ENCODE measurements at places on chromosomes 16 and 17.

- no peak for DNase-seq
Observed at GRCh38 chr17:61427567-61427966, 24.7 kb upstream of the TBX4 start.

- no peak for DNase-seq
Observed at GRCh38 chr16:26802965-26803364, 263.8 kb upstream of the C16orf82 start.

DNA sequence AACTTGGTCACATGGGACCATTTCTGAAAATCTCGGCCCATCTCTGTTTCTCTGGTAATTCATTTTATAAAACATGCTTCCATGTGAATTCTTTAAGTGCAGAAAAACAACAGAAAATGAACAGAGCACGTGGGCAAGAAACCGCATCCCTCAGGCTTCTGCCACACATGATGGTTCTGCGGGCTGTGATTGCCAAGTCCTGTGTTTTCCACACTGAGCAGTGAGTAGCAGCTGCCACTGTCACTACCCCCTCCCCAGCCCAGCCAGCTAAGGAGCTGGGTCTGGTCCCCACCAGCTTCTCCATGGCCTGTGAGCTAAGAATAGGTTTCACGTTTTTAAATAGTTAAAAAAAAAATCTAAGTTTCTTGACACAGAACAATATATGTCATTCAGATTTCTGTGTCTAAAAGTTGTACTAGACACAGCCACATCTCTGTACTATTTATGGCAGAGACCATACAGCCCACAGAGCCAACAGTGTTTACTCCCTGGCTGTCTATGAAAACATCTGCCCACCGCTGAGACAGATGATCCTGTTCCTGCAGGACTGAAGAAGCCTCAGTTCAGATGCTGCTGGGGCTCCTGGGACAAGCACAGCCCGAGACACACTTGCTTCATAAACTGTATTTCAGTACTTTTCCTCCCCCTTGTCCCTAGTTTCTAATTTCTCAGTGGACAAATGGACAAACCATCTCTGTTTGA is 41.5 kb downstream of the USP22 start:
- DNase-seq = no peak

GRCh38 chr17:62713086-62713881 is 85.8 kb downstream of the MRC2 start:
- no peak for DNase-seq

DNA sequence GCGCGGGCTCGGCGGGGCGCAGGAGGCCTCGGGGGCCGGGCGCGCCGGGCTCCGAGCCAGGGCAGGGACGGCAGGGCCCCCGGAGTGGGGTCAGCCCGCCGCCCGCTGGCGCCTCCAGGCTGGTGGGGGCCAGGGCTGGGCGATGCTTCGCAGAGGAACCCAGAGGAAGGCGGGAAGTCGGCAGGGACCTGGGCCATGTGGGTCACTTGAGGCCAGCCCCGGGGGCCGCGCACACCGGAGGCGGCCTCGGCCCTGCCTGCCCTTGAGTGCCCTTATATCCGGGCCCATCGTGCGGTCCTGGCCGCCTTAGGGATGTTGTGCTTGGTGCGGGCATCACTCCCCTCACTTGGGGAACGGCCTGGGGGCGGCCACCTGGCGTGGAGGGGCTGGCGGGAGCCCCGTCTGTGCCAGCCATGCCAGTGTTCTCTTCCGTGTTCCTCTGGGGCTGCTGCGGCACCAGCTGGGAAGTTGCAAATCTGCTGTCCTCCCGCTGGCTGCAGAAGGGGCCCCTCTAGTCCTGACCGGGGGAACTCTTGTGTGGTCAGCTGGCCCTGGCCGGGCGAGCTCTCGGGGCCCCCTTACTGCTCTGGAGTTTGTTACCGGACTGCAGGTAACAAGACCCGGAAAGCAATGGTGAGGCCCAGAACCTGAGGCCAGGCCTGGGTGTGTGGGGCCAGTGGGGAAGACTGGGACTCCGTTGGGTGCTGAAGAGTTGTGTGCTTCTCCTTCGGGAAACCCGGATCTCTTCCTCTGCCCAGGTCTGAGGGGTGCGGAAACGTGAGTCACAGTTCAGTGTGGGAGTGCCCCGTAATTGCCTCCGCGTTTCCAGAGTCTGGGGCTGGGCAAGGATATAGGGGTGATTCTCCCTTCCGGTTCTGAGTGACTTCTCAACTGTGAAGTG is 849 bp downstream of the CAPN15 start:
- no peak for DNase-seq

- DNase-seq = no peak
Observed at GRCh38 chr17:48930435-48930873, 14.2 kb downstream of the SNF8 start.

DNA sequence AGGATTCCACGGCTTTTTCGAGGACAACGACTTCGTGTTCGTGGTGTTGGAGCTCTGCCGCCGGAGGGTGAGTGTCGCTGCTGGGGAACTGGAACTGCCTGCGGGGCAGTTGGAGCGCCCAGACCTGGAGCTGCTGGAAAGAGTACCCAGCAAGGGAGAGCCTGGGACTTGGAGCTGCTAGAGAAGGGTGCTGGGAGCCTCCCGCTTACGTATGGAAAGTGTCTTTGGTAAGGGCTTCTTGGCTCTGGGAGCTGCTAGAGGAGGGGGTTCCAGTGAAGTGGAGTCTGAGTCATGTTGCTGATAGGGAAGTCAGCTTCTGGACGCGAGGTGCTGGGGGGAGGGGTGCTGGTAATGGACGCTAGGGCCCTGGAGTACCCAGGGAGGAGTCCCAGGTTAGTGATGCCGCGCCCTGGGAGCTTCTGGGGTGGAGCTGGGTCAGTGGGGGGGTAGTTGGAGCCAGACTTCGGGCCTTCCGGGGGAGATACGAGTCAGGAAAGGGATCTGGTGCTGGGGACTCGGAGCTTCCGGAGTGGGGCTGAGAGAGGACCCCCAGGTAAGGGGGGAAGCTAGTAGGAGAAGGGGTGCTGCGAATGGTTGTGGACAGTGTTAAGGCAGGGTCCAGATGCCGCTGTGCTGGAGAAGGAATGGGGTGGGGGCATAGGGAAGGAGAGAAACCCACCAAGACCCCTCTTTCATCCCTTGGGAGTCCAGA is 741 bp downstream of the PLK1 start:
- DNase-seq = no peak

- DNase-seq = no peak
Observed at GRCh38 chr16:10080051-10080772, 102.0 kb downstream of the GRIN2A start.

DNA sequence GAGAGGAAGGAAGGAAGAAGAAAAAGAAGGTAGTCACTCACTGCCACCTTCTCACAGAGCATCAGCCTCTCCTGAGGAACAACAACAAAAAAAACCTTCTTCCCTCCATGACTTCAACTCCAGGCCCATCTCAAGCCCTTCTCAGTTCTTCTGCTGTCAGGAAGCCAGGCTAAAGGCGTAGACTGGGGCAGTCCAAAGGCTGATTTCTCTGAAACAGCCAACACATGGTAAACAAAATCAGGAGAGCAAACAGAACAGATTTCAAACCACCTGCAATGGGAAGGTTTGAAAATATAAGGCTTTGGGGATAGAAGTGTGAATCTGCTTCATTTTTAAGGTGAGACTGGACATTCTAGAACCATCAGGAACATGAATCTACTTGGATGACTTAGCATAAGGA is 157.3 kb upstream of the DNAH9 start:
- no peak for DNase-seq

- DNase-seq = no peak
Observed at GRCh38 chr16:4298761-4299522, 16.9 kb upstream of the GLIS2 start.

DNA sequence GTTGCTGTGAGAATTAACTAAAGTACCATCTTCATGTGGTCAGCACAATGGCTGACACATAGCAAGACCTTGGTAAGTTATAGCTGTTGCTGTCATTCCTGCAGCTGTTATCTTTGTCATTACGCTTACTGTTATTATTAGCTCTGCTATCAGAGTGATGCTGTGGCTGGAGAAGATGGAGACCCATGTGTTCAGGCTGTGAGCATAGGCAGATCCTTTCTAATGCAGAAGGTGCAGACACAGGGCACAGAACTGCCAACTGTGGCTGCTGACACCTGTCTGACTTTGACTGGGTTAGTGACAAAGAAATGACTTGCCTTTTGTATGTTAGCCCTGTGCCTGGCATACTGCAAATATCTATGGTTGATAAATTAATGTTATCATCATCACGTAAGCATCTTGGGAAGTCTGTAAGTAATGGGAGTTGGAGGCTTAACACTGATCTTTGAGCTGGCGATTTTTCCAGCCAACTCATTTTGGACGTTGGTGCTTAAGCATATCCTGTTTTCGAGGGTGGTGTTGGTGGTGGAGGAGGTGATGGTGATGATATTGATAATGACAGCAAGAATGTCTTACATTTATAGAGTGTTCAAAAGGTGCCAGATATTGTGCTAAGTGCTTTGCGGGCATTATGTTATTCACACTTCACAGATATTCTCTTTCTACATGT is 695.3 kb downstream of the WWOX start:
- DNase-seq = no peak

- no peak for DNase-seq
Observed at GRCh38 chr16:16075488-16076422, 126.3 kb downstream of the ABCC1 start.

DNA sequence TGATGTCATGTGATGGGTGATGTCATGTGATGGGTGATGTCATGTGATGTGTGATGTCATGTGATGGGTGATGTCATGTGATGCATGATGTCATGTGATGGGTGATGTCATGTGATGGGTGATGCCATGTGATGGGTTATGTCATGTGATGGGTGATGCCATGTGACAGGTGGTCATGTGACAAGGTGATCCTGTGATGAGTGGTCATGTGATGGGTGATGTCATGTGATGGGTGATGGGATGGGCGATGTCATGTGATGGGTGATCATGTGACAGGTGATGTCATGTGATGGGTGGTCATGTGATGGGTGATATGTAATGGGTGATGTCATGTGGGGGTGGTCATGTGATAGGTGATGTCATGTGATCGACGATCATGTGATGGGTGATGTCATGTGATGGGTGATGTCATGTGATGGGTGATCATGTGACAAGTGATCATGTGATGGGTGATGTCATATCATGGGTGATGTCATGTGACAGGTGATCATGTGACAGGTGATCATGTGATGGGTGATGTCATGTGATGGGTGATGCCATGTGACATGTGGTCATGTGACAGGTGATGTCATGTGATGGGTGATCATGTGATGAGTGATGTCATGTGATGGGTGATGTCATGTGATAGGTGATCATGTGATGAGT is 17.2 kb downstream of the CD300LB start:
- peak; percentile 37 for DNase-seq

GRCh38 chr17:17182598-17183136 is 23.5 kb downstream of the PLD6 start:
- DNase-seq = no peak

- no peak for DNase-seq
Observed at GRCh38 chr17:60535382-60536279, 9.6 kb upstream of the APPBP2 start.

DNA sequence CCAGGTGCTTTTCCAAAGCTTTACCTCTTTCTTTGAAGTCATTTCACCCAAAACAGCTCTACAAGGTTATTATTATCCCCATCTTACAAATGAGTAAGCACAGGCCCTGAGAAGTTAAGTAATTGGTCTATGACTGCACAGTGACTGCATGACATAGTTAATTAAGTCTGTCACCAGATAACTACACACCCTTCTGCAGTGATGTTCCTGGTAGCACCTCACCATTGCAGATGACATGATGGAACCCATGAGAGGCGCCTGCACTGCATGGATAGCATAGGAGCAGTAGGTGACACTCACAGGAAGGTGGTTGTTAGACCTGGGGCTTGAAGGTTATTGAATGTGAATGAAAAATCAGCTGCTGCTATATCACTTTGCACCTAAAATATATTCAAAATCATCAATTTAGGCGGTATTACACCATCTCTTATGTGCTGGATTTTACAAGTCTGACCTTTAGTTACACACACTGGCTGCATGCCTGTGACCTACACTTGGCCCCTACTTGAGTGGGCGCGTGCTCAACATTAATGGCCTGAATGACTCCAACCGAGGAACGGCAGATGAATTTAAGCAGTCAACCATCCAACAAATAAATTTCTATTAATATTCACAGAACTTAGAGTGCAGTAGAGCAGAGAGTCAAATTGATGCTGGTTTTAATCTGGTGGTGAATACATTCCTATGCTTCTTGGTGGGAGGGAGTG is 239.6 kb downstream of the CDH11 start:
- no peak for DNase-seq

- no peak for DNase-seq
Observed at GRCh38 chr16:86383488-86384262, 126.7 kb upstream of the FOXF1 start.

GRCh38 chr17:1012823-1013728 is 16.1 kb downstream of the TIMM22 start:
- no peak for DNase-seq

- DNase-seq = no peak
Observed at GRCh38 chr17:63997341-63998048, 656 bp upstream of the PRR29 start.

DNA sequence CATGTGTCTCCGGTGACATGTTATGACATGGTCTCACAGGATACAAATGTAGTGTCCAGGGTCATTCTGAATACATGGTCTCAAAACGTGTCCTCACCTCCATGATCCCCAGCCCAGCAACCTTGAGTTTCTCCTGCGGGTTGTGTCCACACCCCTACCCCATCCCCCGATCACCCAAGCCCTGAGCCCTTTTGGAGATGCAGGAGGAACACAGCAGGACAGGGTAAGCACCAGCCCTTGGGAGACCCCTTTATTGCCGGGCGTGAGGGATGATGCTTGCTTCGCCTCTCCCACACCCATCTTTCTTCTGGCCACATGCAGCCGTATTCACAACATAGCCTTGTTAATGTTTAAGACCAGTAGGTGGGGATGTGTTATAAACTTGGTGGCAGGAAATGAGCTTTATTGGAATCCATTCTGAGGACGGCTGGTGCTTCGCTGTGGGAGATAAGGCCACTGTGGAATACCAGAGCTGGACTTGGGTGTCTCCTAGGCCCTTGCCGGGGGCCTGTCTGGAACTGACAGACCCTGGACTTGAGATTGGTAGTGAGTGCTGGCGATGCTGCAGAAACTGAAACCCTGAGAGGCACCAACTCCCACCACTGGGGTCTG is 5.5 kb downstream of the TMEM132E start:
- no peak for DNase-seq

DNA sequence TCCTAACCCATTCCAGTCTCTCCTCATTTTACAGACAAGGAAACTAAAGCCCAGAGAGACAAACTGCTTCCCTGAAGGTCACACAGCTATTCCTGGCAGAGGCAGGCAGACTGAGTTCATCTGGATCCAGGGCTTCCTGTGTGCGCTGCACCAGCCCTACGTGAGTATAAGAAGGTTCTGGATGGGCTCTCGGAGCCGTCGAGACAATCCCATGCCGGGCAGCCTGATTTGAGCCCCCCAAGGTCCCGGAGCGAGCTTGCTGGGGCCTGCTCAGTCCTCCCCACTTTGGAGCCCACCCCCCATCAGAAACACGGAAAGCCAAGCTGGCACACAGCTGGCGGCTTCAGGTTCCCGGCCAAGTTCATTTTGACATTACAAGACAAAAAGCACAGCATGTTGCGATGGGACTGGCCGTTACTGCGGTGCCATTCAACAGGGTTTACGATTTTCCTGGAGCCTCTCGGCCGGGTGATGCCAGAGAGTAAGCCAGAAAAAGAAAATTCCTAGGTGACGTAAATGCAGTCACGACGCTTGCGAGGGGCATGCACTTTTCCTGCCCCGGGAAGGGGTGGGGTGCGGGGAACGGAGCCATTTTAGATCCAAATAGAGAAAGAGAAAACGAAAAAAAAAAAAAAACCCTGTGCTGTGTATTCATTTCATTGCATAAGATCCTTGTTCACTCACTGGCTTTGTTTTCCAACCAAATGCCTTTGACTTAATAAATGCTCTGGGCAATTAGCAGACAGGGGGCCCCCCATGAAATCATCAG is 167.1 kb upstream of the FOXF1 start:
- DNase-seq = no peak
